ENCODE measurements at places on chromosomes 12 and 14. TPM values are rescaled to one million over a fixed set of nuclear protein-coding genes. Genes with fewer than 3 reads are reported as not detected.

KIF26A gene
- 11.5 TPM for polyA plus RNA-seq

RPL36AL gene
- polyA plus RNA-seq = 79.0 TPM

KDM5A gene
- 5.7 TPM for polyA plus RNA-seq

TTC6 gene
- 0.02 TPM for polyA plus RNA-seq

GRCh38 chr14:103738166-103738565, 22.6 kb downstream of the ZFYVE21 start:
- DNase-seq = no peak

DNA sequence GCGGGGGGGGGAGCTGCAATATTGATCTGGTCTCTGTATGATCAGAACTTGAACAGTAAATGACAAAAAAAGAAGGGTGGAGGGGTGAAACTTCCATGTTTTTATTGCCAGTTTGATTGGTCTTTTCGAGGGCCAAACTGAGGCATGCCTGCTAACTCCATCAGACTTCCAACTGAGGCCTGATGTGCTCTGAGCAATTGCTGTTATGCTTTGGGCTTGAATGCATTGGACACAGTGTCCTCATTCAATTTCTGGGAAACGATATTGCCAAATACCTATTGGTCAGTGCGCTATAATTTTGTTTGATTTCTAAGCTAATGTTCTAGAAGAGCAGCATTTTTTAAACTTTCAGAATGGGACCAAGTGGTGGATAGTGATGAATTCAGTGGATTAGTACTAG, 2.1 kb upstream of the SLC38A2 start:
- no peak for DNase-seq

DNA sequence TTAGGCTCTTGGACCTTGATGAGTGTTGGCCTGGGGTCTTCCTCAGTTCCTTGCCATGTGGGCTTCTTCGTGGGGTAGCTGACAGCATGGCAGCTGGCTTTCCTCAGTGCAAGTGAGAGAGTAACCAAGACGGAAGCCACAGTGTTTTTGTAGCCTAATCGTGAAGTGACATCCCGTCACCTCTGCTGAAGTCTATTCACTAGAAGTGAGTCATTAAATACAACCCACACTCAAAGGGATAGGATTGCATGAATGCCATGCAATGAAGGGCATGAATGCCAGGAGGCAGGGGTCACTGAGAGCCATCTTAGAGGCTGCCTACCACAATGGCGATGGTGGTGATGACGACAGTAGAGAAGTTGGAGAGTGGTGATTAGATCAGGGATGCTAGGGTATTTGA, 13.5 kb upstream of the ASIC1 start:
- no peak for DNase-seq

GRCh38 chr12:4433745-4434058, 11.9 kb downstream of the FGF6 start:
- no peak for DNase-seq
